ENCODE measurements at places on chromosomes 11 and 22.

- DNase-seq = no peak
Measured at GRCh38 chr11:76156971-76157427, 49.3 kb downstream of the WNT11 start.

DNA sequence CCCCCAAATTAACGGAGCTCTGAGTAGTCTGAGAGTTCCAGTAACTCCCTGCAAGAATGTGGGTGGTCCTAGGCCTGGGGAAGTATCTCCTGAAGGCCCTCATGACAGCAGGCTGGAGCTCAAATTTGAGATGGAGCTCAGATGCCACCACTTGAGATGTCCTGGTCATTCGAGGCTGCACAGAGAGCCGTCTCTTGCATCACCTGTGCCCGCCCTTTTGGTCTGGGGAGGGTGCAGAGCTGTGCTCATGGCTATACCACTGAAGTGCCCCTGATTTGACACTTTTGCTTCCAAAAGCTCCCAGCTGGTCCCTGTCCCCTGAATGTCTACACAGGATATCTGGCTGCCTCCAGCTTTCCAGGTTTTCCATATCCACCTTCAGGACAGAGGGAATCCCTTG, 214.0 kb upstream of the B3GAT1 start:
- DNase-seq = no peak

GRCh38 chr22:19543970-19544708, 19.9 kb upstream of the CLDN5 start:
- DNase-seq = no peak

DNA sequence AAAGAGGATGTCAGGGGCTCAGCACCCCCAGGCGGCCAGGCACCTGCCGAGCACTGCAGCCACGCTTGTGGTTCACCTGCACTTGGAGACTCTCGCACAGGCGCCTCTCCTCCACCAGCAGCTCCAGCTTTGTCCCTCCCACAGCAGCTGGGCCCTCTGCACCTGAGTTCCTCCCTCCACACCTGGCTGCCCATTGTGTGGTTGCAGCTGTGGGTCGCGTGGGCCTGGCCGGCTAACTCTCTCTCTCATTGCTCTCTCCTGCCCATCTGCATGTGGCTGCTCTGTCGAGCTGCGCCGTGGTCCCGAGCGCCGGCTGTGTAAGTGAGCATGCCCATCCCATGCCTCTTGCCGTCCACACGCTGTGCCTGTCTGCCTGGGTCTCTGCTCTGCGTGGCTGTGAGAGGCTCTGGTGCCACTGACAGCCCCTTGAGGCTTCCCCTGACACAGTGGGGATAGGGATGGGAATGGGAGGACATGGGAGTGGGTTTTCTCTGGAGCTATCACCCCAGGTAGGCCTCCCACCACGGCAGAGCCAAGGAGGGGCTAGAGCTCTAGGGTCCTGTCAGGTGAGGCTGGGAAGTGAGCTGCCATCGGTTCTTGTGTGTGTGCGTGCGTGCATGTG, 8.5 kb upstream of the ACR start:
- DNase-seq = no peak

DNA sequence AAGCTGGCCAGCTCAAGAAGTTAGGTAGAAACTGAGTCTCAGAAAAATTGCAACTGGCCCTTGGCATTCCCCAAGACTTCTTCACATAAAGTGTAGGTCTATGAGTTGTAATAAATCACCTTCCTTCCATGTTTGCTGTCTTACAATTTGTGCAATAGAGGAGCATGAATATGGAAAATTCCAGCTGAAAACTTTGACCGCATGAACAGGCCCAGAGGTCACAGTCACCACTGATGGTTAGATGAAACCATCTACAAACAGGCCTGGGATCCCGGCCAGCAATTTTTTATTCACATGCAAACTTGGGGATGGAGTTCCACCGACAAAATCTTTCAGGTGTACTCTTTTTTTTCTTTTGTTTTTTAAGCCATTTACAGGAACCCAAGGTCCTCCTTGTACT, 88.1 kb downstream of the SERGEF start:
- DNase-seq = no peak

DNA sequence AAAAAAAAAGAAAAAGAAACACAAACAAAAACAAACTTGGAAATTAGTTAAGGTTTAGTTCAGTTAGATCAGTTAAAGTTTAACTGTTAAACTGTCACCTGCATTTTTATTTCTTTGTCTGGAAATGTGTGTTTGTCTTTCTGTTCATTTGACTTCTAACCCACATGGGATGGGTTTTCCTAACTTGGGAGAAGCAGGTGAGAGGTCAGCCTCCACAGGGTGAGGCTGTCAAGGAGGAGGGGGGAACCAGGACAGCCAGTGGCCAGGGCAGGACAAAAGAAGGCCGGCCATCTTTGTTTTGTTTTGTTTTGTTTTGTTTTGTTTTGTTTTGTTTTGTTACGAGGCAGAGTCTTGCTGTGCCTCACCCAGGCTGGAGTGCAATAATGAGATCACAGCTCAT, 13.4 kb upstream of the GCAT start:
- DNase-seq = no peak

- DNase-seq = no peak
Measured at GRCh38 chr22:41713004-41713403, 13.7 kb downstream of the MEI1 start.

GRCh38 chr11:23778971-23779370, 717.9 kb upstream of the LUZP2 start:
- no peak for DNase-seq

- no peak for DNase-seq
Measured at GRCh38 chr11:3164138-3164551, 965 bp downstream of the OSBPL5 start.

- DNase-seq = no peak
Measured at GRCh38 chr11:112564228-112564955, 303.7 kb upstream of the PLET1 start.

DNA sequence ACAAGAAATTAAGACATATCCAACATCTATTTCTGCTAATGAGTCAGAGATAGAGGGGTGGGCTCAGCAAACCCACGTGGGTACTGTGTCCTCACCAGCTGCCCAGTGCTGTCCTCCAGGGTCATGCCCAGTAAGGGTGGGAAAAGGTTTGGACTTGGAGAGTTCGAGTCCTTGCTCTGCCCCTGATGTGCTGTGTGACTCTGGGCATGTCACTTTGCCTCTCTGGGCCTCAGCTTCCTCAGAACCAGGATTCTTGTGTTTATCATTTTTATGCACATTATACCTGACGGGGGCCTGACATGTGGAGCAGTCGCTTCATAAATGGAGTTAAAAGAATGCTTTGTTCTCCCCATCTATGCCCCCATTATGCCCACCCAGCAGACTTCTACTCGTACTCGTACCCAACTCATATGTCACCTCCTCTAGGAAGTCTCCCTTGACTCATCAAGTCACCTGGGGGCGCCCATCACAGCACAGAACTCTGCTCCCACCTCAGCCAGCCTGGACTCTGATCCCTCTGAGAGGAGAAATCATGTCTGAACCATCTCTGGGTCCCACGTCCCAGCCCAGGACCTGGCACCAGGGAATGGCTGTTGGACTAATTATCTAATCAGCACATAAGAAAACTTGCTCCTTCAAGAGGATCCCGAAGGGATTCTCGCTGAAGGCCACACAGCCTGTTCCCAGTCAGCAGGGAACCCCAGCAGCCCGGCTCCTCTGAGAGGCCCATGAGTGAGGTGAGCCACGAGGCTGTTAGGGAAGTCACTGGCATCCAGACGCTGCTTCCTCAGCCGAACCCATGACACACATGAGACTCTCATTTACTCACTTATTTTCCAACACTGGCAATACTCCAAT, 38.7 kb upstream of the TSKU start:
- DNase-seq = no peak

DNA sequence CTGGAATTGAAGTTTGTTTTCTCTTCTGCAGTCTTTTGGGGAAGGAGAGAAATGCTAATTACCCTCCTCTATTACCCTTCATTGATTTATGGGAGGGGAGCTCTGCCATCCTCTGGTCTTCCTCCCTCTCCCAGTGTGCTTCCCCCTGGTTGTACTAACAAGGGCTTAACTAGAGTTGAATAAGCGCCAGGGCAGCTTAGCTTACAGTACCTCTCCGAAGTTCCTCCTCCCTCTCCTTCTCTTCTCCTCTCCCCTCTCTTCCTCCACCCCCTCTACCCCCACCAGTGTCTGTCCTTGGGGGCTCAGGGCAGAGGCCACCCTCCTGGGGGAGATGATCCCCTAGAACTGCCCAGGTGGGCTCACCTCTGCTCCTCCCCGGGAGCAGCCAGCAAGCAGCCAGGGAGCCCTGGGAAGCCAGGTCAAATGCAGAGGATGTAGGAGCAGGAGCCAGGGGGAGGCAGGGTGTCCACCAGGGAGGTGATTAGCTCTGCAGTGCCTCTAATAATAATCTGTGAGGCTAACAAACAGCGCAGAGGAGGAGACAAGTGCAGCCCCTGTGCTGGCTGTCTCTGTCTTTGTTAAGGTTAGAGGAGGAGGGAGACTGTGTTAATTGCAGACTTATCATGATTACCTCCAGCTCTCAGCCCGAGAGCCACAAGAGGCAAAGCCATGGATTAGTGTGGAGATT, 191.6 kb upstream of the CADM1 start:
- no peak for DNase-seq

GRCh38 chr22:17729561-17729960, 44.7 kb downstream of the BID start:
- DNase-seq = no peak

- no peak for DNase-seq
Measured at GRCh38 chr11:112771851-112772250, 189.4 kb upstream of the NCAM1 start.

DNA sequence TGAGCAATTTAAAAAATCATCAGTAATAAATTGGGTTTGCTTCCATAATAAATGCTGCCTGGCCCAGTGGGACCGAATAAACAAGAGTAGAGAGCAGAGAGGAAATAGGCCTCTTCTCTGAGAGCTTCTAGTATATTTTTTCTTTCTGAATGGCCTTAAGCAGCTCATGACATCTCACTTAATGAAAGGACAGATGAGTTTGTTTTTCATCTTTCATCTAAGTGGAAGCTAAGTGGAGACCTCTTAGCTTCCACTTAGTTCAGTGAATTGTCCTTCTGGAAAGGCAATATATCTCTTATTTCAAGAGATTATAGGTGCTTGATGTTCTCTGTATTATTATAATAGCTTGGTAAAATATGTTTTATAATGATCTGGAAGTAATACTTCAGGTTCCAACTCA, 245.9 kb upstream of the ANO3 start:
- no peak for DNase-seq

- no peak for DNase-seq
Measured at GRCh38 chr22:17483688-17484372, 79.5 kb upstream of the SLC25A18 start.

DNA sequence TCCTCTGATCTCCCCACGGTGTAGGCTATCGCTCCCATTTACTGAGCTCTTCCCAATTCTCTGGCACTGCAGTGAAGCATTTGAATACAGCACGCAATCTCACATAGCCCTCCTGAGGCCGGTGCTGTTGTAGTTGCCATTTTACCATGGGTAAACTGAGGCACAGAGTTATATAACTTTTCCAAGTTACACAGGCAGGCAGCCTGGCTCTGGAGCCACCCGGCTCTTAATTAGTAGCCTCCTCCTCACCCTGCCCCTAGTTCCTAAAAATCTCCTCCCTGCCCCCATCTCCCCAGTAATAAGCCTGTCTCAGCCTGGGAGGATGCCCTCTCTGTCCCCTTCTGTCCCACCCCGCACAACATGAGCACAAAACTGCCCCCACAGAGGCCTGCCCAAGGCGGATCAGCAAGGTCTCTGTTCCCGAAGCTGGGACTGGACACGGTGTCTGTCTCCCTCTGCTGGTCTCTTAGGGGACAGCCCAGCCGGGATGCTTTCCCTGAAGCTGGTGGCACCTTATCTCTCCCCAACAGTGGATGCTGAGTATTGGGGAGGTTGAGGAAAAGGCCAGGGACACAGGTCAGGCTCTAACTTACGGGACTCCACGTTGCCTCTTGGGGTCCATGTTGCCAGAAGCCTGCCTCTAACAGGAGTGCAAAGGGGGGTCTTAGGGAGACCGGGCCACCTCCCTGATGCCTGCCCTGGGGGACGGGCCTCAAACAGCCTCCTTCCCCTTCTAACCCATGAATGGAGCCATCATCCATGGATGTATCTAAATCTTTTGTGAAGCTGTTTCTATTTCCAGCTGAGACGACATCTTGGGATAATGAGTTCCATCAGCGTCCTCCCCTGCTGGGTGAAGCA, 9.1 kb upstream of the CLCF1 start:
- peak; percentile 83 for DNase-seq

- no peak for DNase-seq
Measured at GRCh38 chr11:75714211-75714610, 3.4 kb upstream of the MOGAT2 start.

- DNase-seq = no peak
Measured at GRCh38 chr11:59669611-59670009, 773 bp upstream of the PATL1 start.

DNA sequence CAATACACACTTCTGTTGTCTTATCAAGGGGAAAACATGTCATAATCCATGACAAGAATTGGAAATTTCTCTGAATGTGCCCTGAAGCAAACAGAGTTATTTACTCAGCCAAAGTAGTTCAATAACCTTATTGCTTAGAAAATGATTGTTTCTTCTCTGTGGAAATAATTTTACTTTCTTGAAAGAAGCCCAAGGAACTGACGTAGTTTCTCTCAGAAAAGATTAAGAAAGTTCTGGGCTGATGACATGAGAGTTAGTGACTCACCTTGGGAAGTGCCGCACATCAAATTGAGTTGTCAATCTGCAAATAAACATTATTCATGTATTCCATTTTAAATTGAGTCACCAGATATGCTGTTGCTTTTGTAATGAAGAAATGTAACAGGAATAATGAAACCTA, 418.6 kb upstream of the LRRC4C start:
- DNase-seq = no peak

- DNase-seq = no peak
Measured at GRCh38 chr11:73334384-73335203, 26.5 kb downstream of the ARHGEF17 start.

GRCh38 chr11:23496340-23496739, 636.1 kb upstream of the CCDC179 start:
- DNase-seq = no peak

- DNase-seq = no peak
Measured at GRCh38 chr11:112856591-112856990, 104.6 kb upstream of the NCAM1 start.

GRCh38 chr11:121367001-121367843, 74.7 kb downstream of the SC5D start:
- DNase-seq = peak; percentile 18
